ENCODE measurements at places on chromosomes 16 and 17.
A peak's percentile ranks its signal among the peaks of the same experiment; 100 is the strongest.

- peak; percentile 79 for DNase-seq
These were observed 757 bp downstream of the FMNL1 start for GRCh38 chr17:45222289-45222995.

DNA sequence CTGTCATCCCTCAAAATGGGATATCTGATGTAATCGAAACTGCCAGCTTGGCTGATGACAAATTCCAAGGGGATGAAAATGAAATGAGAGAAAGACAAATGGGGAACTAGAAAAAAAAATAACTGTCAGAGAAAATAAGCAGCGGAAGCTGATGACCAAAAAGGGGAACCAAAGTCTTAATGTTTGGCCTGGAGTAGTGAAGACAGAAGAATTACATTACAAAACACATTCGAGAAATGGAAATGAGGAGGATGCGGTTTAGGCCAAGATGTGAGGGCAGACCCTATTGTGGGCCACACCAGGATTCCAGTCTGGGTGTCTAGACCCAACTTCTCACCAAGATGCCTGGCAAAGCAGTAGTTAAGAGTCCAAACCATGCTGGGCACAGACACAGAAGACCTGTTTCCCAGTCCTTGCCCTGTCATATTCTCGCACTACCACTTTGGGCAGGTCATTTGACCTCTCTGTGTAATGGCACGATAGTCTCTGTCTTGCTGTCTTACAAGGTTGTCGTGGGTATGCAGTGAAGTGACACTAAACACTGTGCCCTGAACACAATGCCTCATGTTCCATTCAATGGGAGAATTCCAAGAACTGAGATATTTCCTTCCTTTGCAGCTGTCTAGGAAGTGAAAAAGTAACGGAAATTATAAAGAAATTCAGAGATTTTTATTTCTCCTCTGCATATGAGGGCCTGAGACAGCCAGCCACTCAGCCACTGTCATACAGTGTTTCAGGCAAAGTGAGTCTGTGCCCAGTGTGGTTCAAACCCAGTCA lies 12.3 kb upstream of the CCL2 start:
- no peak for DNase-seq

- no peak for DNase-seq
These were observed 44.8 kb downstream of the TBC1D26 start for GRCh38 chr17:15776871-15777270.

DNA sequence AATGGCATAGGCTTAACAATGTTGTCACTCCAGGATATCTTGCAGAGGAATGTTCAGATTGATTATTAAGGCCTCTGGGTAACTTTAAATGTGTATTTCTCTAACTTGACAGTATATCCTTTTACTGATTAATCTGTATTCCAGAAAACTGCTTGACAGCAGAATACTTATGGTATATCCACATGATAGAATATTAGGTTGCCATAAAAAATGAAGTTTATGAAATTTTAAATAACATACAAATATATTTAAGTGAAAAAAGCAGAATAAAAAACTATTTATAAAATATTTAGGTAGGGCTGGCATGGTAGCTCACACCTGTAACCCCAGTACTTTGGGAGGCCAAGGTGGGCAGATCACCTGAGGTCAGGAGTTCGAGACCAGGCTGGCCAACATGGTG lies 106.7 kb downstream of the TRIM37 start:
- DNase-seq, result no peak

- no peak for DNase-seq
These were observed 10.7 kb downstream of the DRC3 start for GRCh38 chr17:17983376-17983775.

DNA sequence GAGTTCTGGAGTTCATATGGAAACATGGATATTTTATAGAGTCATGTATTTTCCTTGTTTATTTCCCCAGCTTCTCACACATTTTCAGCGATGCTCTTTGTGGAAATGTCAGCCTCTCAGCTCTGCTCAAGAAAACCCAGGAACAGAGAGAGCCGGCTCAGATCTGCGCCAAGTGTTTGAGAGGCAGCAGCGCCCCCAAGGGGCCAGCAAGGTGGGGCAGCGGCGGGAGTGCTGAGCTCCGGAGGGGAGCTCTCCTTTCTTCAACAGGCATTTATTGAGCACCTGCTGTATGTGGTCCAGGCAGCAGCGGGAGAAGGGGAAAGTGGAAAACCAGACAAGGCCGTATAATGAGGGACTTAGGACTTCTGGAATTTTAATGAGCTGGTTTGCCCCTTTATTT lies 421.1 kb upstream of the C16orf82 start:
- peak; percentile 80 for DNase-seq

DNA sequence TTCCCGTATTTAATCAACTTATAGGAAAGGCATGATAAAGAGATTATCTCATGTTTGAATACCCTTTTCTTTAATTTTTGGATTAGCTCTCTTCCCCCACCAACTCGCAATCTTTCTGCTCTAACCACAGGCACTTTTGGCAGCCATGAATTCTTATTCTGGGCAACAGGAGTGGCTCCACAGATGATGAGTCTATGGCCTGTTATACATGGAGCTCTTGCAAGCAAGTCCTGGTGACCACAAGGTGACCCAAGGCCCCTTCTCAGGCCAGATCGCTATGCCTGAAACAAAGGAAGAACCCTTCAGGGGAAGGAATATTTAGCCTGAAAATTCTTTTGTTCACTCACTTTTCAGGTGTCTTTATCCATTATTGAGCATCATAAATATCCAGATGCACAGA lies 10.8 kb upstream of the ZNF267 start:
- no peak for DNase-seq

DNA sequence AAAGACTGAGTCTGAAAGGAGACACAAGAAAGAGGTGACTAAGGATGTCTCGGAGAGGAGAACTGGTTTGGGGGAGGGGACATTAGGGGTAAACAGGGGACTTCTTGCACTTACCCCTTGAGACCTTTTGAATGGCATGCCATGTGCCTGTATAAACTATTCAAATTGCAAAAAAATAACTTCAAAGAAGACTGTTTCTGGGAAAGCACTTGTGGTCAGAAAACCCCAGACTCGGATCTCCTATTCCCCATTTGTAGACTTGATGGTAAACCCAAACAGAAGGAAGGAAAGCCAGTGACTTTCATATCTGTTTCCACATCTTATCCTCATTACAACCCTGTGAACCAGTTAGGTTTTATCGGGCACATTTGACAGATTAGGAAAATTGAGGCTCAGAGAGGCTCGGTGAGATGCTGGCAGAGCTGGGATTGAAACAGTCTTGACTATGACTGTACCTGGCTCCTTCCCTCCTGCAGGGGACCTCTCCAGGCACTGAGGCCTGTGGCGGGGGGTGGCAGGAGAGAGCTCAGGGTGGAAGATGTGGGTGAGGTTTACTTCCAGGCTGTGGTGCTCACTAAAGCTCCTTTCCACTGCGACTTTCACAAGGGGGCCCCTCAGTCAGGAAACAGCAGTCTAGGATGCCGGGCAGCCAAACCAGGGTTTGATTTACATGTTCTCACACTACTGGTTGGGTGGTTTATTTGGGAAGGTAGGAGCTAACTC lies 30.5 kb upstream of the PLCG2 start:
- no peak for DNase-seq

DNA sequence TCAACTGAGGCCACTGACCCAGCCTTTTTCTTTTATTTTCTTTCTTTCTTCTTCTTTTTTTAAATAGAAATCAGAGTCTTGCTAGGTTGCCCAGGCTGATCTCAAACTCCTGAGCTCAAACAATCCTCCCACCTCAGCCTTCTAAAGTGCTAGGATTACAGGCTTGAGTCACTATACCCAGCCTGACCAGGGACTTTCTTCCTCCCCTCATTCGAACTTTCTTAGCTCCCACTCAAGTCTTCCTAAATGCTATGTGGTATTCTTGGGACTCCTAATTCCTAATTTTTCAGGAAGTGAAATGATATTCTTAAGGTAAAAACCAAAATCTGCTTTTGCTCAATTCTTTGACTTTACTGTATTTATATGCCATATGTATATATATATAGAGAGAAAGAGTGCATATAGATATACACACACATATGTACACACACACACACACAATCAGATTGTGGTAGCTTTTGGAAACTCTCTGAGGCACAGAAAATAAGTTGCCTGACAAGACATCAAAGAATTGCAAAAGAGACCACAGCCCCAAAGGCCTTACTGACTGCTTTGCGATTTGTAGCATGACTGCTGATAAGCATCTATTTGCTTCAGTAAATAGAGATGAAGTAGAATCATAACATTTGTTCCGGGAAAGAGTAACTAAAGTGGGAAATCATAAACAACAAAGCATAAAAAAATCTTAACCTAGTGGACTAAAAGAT lies 9.5 kb upstream of the AMZ2 start:
- no peak for DNase-seq

GRCh38 chr16:10305912-10306311 lies 79.9 kb upstream of the ATF7IP2 start:
- no peak for DNase-seq

- no peak for DNase-seq
These were observed 238.4 kb downstream of the CEP112 start for GRCh38 chr17:65953316-65954147.

DNA sequence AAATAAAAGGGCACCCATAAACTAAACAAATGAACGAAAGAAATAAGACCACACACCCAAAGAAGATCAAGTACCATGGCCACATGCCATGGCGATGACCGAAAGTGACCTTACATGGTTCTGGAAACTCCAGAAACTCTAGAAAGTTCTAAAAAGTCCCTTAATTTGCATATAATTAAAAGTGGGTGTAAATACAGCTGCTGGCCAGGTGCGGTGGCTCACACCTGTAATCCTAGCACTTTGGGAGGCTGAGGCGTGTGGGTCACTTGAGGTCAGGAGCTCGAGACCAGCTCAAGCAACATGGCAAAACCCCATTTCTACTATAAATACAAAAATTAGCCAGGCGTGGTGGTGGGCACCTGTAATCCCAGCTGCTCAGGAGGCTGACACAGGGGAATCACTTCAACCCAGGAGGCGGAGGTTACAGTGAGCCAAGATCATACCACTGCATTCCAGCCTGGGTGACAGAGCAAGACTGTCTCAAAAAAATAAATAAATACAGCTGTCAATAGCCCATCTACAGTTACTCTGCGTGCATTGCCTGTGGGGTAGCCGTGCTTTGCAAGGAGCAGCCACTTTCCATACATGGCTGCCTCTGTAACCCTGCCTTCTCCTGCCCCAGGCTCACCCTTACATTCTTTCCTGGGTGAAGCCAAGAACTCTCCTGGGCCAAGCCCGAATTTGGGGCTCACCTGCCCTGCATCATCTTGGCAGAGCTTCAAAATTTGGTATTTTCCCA lies 7.2 kb upstream of the ZNF778 start:
- no peak for DNase-seq

DNA sequence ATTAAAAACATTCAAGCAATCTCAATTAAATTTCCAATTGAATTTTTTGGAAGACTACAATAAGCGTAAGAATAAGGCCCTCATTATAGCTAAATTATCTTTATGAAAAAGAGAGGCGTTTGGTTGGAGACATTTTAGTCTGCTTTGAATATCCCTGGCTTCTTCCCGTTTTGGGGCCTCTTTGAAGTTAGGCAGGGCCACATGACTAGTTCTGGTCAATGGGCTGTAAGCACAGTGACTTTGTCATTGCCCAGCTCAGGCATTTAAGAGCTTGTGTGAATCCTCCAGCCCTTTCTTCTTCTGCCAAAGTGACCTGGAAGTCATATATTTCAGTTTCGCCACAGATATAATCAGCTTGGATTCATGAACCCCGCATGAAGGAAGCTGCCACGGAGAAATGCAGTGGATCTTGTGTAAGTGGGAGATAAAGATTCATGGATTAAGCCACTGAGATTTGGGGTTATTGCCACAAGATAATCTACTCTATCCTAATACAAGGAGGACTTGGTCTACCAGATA lies 21.7 kb upstream of the UBTF start:
- no peak for DNase-seq

DNA sequence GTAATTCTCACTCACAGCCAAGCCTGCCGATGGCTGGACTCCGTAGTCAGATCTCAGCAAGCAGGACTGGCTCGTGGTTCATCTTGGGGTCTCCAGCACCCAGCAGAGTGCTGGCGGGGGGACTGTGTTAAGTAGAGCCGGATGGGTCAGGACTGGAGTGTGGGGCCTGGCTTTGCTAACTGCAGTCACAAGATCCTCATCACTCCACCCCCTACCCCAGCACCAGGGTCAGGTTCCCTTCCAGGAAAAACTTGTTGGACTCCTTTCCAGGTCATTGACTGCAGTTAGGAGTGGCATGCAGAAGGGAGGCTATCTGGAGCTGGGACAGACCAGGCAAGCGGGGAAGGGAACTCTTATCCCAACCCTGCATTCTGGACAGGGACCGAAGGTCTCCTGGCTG lies 6.0 kb downstream of the CIITA start:
- no peak for DNase-seq

- no peak for DNase-seq
These were observed 42.1 kb downstream of the NOG start for GRCh38 chr17:56635641-56636040.

DNA sequence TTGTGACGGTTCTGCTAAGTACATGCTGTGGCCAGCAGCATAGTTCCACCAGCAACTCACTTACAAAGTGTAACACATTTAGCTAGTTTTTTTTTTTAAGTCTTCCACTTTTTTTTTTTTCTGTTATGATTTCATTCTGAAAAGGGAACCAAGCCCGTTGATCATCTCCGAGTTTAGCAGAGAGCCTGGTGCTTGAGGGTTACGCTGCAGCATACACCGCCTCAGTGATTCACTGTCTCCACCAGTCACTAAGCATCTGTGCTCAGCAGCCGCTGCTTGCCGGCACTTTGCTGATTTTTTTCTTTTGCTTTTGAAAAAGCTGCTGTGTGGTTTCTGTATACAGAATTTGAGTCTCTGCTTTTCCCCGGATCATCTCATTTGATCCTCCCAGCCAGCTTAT lies 194.5 kb upstream of the CDH13 start:
- DNase-seq, result no peak

- DNase-seq, result no peak
These were observed 135.2 kb upstream of the GSE1 start for GRCh38 chr16:85477801-85478363.

DNA sequence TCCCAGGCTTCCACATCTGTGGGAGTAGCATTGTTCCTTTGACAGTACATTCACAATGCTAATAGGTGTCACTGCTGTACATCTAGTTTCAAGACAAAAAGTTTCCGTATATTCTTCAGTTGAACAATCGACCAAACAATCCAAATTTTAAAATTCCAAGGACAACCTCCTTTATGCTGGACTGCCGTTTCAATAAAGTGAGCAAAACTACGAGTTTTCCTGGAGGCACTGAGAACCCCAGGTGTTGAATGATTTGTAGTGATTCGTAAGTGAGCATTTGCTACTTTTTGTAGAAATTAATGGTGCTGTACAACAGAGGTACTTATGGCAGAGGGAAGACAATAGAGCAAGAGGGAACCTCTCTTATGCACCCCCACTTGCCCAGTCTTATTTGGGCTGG lies 71.2 kb upstream of the NACA2 start:
- DNase-seq, result no peak

DNA sequence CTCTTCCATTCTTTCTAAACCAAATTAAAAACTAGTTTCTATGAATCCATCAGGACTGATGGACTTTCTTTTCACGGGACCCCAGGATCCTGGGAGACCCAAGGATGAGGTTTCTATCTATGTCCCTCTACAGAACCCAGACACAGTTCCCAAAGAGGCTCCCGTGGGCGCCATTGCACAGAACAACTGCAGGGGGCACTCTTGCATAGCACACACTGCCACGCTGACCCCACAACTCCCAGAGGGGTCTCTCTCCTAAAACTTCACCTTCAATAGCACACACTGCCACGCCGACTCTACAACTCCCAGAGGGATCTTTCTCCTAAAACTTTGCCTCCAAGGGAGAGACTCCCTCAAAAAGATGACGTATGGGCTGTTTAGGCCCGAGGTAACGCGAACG lies 9.0 kb downstream of the ABR start:
- no peak for DNase-seq

All from activated CD8-positive, alpha-beta memory T cell treated with anti-CD3 and anti-CD28 coated beads, Interleukin-2, amount 50 U/mL, for 48 hours (primary cell).